A549 treated with AZD2906 at 1 μM for 4 hours (cell line): ENCODE measurements at places on chromosomes 4 and X. TPM values are rescaled to one million over a fixed set of nuclear protein-coding genes. Genes with fewer than 3 reads are reported as not detected.

The UGT2A3 gene
- total RNA-seq = 0.05 to 0.15 TPM (median 0.09 TPM) in 5 replicates

The NMU gene
- total RNA-seq = 0.42 to 0.92 TPM (median 0.55 TPM) in 5 replicates

The CT45A5 gene
- total RNA-seq = 0.08 to 0.13 TPM (median 0.09 TPM) in 3 of 5 replicates, not detected in the others

The POU3F4 gene
- total RNA-seq = not detected in 5 replicates

The NEK1 gene
- 2.2 to 3.1 TPM (median 2.5 TPM) in 5 replicates for total RNA-seq

The CDX4 gene
- total RNA-seq = not detected in 5 replicates

The PSMD10 gene
- 70.0 to 82.5 TPM (median 74.9 TPM) in 5 replicates for total RNA-seq

The UTP3 gene
- total RNA-seq = 31.6 to 40.9 TPM (median 34.0 TPM) in 5 replicates

The RTL5 gene
- 2.2 to 2.3 TPM (median 2.2 TPM) in 5 replicates for total RNA-seq

The PF4V1 gene
- not detected in 5 replicates for total RNA-seq

The ZDHHC15 gene
- total RNA-seq = not detected in 5 replicates

The GRIA3 gene
- not detected in 5 replicates for total RNA-seq

The TMPRSS11F gene
- not detected in 5 replicates for total RNA-seq

The NRK gene
- total RNA-seq = not detected in 5 replicates

The GSPT2 gene
- total RNA-seq = 7.5 to 9.9 TPM (median 8.4 TPM) in 5 replicates

The ESX1 gene
- 0.05 to 0.15 TPM (median 0.09 TPM) in 3 of 5 replicates, not detected in the others for total RNA-seq

The EFHC2 gene
- 0.17 to 0.30 TPM (median 0.24 TPM) in 5 replicates for total RNA-seq

The HPSE gene
- total RNA-seq = 1.0 to 1.5 TPM (median 1.3 TPM) in 5 replicates

The TLR3 gene
- total RNA-seq = 0.15 to 0.50 TPM (median 0.32 TPM) in 5 replicates

The MAOB gene
- 0.11 to 0.29 TPM (median 0.14 TPM) in 5 replicates for total RNA-seq

The ADGRA3 gene
- 14.4 to 18.6 TPM (median 15.5 TPM) in 5 replicates for total RNA-seq

The NHS gene
- total RNA-seq = 1.8 to 2.6 TPM (median 2.1 TPM) in 5 replicates

The COX18 gene
- 6.0 to 6.3 TPM (median 6.1 TPM) in 5 replicates for total RNA-seq

The MAGEA11 gene
- not detected in 5 replicates for total RNA-seq

The ADAMTS3 gene
- total RNA-seq = 0.01 TPM in 1 of 5 replicates, not detected in the others

The TRAM1L1 gene
- 0.34 to 0.68 TPM (median 0.49 TPM) in 5 replicates for total RNA-seq

The PARM1 gene
- total RNA-seq = 0.50 to 0.57 TPM (median 0.51 TPM) in 5 replicates

The TMPRSS11A gene
- total RNA-seq = not detected in 5 replicates

The NDUFC1 gene
- 70.9 to 83.6 TPM (median 74.3 TPM) in 5 replicates for total RNA-seq

The MAML3 gene
- total RNA-seq = 13.4 to 16.1 TPM (median 13.7 TPM) in 5 replicates

The PLP1 gene
- 0.05 TPM in 1 of 5 replicates, not detected in the others for total RNA-seq

The SOD3 gene
- total RNA-seq = 0.08 TPM in 1 of 5 replicates, not detected in the others
